ENCODE measurements at places on chromosomes 3 and 15.

GRCh38 chr15:66603301-66604179, 37.7 kb upstream of the LCTL start:
- no peak for DNase-seq

DNA sequence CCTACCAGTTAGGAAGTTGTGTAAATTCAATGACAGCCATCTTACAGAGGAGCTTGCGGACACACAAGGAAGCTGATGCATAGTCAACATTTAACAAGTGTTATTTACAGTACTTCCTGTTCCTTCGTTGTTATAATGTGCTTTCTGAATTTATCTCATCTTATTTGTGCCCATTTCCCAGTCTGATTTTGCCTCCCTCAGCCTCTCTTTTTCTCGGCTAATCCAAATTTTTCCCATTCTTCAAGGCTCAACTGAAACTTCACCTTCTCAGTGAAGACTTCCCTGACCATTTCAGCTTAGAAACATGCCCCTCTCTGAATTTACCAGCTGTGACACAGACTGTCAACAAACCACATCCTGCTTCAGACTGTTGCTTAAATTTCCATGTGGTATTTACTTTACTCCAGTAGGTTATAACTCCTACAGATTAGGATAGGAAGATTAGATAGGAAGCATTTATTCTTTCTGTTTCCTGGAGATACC, 55.7 kb upstream of the CP start:
- peak; percentile 56 for DNase-seq

DNA sequence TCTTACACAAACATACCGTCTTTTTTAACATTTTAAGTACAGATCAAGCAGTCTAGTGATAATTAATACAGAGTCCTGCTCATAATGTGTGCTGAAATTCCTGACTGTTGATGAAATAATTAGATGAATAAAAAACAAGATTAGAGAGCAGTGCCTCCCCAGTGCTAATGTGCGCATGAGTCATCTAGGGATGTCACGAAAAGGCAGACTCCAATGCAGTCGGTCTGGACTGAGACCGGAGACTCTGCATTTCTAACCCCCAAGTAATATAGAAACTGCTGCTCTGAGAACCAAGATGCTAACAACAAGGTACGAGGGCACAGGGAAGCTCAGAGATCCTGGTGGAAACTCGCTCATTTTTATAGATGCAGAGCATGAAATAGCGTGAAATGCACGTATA, 61.4 kb downstream of the COL8A1 start:
- peak; percentile 22 for DNase-seq

- no peak for DNase-seq
Observed at GRCh38 chr3:10961921-10962320, 30.6 kb upstream of the SLC6A1 start.

GRCh38 chr15:75646944-75647364, 758 bp upstream of the SNX33 start:
- DNase-seq, result no peak

DNA sequence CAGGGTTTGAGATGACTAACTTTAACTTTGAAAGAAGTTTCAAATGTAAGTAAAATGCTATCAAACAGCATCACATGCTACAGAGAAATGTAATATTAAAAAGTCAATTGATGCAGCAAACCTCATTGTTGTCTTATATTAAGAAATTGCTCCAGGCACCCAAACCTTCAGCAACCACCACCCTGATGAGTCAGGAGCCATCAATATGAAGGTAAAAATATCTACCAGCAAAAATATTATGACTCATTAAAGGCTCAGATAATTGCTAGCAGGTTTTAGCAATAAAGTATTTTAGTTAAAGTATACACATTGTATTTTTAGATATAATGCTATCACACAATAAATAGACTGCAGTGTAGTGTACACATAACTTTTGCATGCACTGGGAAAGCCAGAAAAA, 746.3 kb downstream of the ZPLD1 start:
- DNase-seq, result no peak
